Anterior cingulate cortex (tissue), 58 donors: ENCODE measurements at places on chromosomes 13 and 19.

DNA sequence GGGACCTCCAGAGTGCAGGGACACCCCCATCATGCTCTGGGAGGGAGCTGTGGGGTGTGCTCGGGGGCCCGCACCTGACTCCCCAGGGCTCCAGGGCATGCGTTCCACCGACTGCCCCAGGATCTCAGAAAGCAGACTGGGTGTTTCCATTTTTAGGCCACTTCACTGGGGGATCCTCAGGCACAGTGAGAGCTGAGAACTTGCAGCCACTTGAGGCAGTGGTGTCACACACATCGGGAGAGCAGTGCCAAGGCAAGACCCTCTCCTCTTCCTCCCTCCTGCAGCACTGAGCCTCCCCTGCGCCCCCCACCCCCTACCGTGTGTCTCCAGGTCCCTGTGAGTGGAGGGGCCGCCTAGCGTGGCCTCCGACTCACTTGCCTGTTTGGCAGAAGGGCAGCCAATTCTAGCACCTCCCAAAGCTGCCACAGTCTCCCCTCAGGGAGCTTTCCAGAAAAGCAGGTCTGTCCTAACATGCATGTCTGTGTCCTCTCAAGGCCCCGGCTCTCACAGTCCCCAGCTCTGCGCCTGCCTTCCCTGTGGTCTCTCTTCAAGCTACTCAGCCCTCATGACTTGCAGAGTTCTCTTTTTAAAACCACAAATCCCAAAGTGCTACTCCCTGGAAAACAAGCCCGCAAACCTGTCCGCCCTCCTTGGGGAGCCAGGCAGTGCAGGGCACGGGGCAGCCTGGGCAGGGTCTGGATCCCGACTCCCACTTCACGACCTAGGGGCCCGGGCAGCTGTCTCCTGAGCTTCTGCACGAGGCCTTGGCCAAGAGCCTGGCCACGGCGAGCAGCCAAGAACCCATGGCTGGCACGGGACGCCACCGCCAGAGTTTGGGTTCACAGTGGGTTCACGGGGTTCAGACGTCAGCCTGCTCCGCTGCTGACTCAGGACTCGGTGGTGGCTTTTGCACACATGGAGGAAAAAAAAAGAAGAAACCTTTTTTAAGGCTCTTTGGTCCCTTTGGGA, 94.1 kb downstream of the STK24 start:
- DNase-seq: peak; percentile 48

GRCh38 chr19:5313307-5313706, 27.3 kb downstream of the PTPRS start:
- DNase-seq: no peak

GRCh38 chr13:40096357-40096901, 441.0 kb downstream of the COG6 start:
- DNase-seq: no peak

DNA sequence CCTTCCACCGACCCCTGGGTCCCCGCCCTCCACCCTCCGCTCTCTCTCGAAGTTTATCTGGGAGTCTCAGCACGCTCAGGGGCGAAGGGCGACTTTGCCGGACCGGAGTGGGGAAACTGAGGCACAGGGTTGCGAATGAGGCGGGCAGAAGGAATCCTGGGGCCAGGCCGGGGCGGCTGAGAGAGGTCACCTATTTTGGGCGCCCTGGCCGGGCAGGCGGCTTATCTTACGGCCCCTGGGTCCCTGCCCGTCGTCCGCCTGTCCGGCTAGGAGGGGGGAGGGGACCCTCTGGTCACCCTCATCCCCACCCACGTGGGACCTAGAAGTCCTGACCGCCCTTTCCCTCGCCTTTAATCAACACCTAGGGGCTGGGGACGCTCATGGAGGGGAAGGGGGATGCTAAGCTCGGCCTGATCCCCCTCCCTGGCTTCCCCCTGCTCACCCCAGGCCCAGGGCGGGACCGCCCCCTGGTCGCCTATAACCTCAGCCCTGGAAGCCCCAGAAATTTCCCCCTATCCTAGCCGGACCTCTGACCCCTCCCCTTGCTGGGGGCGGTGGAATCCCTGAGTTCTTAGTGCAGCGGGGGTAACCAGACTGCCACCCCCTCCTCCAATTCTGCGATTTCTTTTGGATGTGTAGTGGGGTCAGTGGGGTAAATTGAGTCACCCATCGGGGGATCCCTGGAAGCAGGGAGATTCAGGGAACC, 556 bp downstream of the TRIP10 start:
- no peak for DNase-seq

GRCh38 chr19:13783565-13784500, 9.6 kb downstream of the C19orf53 start:
- no peak for DNase-seq

GRCh38 chr19:7868671-7869452, 5.3 kb downstream of the PRR36 start:
- DNase-seq: peak; percentile 61

- no peak for DNase-seq
Measured at GRCh38 chr19:10965398-10965797, 4.6 kb downstream of the SMARCA4 start.

GRCh38 chr19:16369664-16370576, 45.3 kb downstream of the KLF2 start:
- DNase-seq: no peak

DNA sequence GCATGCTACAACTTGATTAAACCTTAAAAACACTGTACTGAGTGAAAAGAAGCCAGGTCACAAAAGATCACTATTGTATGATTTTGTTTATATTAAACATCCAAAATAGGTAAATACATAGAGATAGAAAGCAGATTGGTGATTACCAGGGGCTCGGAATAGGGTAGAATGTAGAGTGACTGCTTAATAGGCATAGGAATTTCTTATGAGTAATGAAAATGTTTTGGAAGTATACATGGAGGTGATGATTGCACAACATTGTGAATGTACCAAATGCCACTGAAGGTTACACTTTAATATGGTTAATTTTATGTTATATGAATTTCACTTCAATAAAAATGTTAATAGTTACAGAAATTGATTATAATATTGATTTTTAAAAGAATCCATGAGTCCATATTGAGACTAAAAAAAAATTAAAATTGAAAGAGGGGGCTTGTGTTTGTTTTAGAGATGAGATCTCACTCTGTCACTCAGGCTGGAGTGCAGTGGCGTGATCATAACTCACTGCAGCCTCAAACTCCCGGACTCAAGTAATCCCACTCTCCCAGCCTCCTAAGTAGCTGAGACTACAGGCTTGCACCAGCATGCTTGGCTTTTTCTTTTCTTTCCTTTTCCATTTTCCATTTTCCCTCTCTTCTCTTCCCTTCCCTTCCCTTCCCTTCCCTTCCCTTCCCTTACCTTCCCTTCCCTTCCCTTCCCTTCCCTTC, 85.1 kb downstream of the FNDC3A start:
- DNase-seq: no peak

GRCh38 chr13:113322043-113322461, 25.0 kb downstream of the LAMP1 start:
- no peak for DNase-seq

DNA sequence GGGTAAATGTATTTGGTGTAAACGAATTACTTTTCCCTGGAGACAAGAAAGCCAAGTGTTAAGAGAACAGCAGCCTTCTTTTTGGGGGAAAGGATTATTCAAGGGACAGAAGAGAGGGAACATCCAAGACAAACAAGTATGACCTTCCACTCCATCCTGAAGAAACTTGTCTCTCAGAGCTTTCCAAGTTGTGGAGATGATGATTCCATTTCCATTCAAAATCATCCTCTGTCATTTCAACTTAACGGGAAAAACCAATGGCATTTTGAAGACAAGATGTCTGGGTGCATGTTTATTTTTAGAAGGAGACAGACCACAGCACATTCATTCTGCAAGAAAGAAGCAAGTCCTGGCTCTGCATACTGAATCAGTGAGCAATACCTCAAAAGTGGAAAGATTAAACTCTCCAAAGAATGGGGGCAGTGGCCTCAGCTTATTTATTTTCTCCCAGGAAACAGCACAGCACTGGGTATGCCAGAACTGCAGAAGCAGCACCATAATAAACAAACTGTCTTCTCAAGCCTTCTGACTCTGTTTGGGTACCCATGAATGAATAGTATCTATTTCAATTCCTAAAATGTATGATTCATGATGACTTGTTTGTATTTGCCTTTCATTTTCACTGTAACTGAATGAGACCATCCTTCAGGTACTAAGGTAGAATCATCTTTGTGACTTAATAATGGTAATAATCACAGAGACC, 541.0 kb downstream of the RFC3 start:
- no peak for DNase-seq

- DNase-seq: no peak
Measured at GRCh38 chr19:22945560-22945959, 57.4 kb downstream of the ZNF728 start.

DNA sequence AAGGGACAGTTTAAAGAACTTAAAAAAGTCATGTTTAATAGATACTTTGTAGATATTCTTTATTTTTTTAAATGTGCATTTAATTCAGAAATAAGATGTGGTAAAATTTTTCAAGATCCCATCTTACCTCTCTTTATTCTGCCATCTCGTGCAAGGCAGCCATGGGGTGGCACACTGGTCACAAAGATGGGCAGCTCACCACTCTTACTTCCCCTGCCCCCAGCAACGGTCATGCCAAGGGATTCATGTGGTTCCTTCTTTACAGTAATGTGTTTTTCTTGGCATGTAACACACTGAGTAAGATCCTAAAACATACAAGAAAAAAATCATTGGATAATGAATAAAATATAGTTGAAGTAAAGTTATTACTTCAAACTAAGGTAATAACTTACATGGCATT, 64.2 kb downstream of the LNX2 start:
- DNase-seq: peak; percentile 3
